Stimulated activated CD4-positive, alpha-beta T cell treated with anti-CD3 and anti-CD28 coated beads, Interleukin-2, amount 100 ng/mL, for 4 hours (primary cell): ENCODE measurements at places on chromosomes 3 and 15.

GRCh38 chr3:99483841-99484240, 154.6 kb upstream of the COL8A1 start:
- DNase-seq = no peak

DNA sequence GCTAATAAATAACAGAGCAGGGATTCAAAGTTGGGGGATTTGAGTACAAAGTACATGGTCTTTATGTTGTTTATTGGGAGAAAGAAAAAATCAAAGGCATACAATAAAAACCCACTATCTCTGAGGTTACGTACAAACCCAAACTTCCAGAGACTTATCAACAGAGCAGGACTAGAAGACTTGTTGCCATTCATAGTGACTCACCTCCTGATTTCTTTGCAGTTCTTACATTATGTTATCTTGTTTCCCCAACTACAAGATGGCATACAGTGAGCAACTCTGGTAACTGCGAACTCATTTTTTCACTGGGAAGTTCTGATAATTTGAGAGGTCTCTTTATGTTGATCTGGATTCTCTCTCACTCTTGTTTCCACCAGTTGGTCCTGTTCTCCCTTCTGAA, 80.6 kb upstream of the ETV5 start:
- DNase-seq = no peak

DNA sequence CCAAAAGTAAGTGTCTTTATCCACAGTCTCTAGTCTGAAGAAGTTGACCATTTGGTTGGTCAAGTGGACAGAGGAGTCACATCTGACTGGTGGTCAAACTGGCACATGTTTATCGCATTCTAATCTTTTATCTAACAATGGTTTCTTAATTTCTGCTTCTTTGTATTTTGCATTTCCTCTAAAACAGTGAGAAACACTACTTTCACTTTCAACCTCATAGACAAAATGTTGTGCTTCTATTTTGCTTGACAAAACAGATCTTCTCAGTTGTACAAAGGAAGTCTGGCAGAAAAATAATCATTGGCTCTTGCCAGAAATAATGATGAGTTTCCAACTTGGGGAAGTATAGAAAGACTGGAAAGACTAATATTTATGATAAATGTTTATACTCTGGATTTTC, 103.9 kb downstream of the MME start:
- no peak for DNase-seq

DNA sequence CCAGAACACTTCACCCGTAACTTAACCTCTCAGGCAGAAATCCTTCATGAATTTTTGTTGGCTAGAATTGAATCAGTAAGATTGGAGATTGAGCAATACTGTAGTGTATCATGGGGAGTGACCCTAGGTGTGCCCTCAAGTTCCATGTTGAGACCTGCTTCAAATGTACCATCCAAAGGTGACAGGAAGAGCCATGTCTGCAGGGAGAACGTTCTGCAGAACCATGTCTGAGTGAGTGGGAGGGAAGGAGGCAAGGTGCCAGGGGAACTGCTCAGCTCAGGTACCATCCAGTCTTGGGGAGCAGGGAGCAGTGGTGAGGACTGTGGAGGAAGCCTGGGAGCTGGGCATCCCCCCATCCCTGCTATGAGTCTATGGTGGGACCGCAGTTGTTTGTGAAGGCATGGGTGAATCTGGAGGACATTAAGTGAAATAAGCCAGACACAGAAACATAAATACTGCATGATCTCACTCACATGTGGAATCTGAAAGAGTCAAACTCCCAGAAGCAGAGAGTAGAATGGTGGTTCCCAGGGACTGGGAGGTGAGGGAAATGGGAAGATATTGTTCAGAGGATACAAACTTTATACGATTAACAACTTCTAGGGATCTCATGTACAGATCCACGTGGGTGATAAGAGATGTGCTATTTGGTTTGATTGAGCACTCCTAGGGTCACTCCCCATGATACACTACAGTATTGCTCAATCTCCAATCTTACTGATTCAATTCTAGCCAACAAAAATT, 23.3 kb downstream of the CFAP161 start:
- DNase-seq = no peak

- DNase-seq = no peak
These were observed 356.5 kb downstream of the ZIC4 start for GRCh38 chr3:147049821-147050220.

- no peak for DNase-seq
These were observed 393.7 kb upstream of the C2CD4B start for GRCh38 chr15:62558640-62559380.

DNA sequence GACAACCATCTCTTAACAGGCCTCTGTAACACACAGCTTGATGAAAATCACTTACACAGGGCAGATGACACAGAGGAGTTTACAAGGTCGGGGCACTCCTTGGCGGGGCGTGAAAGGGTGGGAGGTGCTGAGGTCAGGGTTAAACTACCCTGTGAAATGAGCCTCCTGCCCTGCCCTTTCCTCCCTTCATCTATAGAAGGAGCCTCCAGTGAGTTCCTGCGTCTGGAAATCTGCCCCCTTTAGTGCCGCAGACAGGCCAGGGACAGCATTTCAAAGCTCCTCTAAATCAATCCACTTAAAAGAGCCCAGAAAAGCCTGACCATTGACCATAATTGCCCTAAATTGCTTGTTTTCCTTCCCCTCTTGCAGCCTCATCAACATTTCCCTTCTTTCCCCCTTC, 1.9 kb downstream of the ROBO1 start:
- DNase-seq = no peak

DNA sequence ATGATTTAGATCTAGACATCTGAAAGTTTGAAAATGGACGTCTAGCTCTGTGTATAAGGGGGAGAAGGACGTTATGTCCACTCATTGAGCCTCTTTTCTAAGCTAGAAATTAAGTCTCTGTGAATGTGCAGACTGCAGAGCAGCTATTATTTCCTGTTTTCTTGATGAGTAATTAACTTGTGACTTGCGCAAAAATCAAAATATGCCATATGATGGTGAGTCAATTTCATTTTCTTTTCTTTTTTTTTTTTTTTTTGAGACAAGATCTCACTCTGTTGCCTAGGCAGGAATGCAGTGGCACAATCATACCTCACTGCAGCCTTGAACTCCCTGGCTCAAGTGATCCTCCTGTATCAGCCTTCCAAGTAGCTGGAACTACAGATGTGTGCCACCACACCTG, 14.1 kb downstream of the LACTB start:
- DNase-seq = no peak

DNA sequence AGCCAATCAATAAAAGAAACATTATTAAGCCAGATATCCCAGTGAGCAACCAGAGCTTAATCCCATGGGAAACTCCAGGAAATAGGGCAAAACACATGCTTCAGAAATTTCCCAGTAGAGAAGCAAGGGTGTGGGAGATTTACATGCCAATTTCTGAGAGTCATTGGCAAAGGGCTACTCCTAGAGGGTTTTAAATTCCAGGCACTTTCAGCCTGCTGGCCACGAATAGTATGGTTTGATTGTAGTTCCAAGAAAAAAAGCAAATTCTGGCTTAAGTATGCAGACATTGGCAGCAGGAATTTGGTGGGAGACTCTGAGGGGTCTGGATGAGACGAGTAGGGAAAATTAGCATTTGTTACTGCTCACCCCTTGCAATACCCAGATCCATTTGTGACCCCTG, 402.1 kb upstream of the SUCLG2 start:
- DNase-seq = no peak

GRCh38 chr15:86163816-86164215, 84.1 kb downstream of the AGBL1 start:
- DNase-seq = no peak

GRCh38 chr3:39096775-39097174, 10.7 kb downstream of the GORASP1 start:
- no peak for DNase-seq

GRCh38 chr3:108153451-108153981, 62.7 kb upstream of the CD47 start:
- peak; percentile 46 for DNase-seq

DNA sequence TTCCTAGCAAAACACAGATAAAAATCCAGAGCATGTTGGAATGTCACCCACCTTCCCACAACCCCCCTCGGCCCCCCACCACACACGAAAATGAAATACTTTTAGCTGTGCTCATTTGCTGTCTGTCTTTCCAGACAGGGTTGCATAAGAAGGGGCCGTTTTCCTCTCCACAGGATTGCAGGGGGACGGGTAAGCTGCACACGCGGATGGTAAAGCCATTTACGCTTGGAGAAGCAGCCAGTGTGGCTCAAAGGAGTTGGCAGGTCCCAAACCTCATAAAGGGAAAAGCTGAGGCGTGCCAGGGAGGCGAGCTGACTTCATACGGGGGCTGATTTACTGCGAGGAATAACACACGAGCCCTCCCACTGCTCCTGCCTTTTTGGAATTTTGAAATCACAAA, 47.4 kb upstream of the ITGA11 start:
- DNase-seq = no peak

GRCh38 chr15:85607842-85608241, 186.9 kb downstream of the KLHL25 start:
- DNase-seq = no peak

- no peak for DNase-seq
These were observed 90.3 kb downstream of the ITPR1 start for GRCh38 chr3:4583416-4583815.

GRCh38 chr15:66701422-66702034, 508 bp upstream of the SMAD6 start:
- DNase-seq = no peak

DNA sequence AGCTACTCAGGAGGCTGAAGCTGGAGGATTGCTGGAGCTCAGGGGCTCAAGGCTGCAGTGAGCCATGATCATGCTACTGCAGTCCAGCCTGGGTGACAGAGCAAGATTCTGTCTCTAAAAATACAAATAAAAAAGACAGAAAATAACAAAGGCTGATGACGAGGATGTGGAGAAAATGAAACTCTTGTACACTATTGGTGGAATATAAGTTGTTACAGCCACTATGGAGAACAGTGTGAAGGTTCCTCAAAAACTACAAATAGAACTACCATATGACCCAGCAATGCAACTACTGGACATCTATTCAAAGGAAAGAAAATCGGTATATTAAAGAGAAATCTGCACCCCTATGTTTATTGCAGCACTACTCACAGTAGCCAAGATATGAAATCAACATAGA, 526.7 kb upstream of the NAALADL2 start:
- no peak for DNase-seq

DNA sequence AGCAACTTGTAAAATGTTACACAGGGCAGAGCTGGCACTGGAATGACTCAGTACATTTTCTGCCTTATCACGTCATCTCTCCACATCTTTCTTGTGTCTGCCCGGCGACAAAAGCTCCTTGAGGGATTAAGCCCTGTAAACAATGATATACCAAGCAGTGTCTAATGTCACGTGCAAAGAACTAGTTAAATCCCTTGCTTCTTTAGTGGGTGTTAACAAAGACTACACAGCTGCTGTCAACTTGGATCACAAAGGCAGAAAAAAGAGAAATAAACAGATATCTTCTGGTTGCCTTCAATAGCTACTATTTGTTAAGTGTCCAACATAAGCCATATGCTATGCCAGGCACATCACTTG, 48.1 kb upstream of the FRMD4B start:
- DNase-seq = no peak

- no peak for DNase-seq
These were observed 44.8 kb downstream of the FOXL2 start for GRCh38 chr3:138902171-138902570.

- DNase-seq = no peak
These were observed 151.2 kb downstream of the EBLN2 start for GRCh38 chr3:73212683-73213082.

- DNase-seq = peak; percentile 52
These were observed 14.3 kb downstream of the TGFBR2 start for GRCh38 chr3:30620402-30621360.

- peak; percentile 57 for DNase-seq
These were observed 57.8 kb upstream of the RYK start for GRCh38 chr3:134308350-134308891.

DNA sequence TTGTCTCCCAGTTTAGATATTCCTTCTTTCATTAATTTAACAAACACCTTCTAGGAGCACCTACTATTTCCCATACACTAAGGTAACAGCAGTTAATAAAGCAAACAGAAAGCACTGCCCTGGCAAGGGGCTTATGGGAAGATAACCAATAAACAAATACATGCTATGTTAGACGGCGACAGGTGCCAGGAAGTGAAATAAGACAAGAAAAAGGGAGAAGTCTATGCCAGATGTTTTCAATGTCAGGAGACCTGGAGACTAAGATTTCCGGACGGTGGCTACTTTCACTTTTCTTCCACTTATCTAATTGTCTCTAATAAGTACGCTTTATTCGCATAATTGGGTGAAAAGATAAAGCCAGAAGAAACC, 32.5 kb upstream of the ZNF445 start:
- no peak for DNase-seq

DNA sequence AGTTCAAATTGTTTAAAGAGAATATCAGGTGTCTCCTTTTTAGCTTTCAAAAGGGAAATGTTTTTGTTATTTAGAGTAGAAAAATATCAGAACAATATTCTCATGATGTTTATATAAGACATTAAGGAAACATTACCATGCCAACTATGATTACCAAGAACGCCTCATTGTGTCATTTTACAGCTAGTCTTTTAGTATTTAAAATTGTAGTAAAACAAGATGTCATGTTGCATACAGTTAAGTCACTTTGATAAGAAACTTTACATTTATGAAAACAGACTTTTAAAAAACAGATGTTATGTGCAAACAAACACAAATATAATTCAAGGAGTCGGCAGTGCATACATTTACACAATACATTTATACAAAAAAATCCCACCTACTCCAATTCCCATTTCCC, 4.4 kb downstream of the PLSCR4 start:
- no peak for DNase-seq

DNA sequence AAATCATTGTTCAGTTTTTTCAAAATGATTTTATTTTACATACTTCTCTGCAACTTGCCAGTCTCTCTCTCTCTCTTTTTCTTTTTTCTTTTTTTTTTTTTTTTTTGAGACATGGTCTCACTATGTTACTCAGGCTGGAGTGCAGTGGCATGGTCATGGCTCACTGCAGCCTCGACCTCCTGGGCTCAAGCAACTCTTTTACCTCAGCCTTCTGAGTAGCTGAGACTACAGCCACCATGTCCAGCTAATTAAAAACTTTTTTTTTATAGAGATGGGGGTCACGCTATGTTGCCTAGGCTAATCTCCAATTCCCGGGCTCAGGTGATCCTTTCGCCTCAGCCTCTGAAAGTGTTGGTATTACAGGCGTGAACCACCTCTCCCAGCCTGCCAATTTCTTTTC, 12.1 kb upstream of the ARID3B start:
- DNase-seq = no peak

- DNase-seq = no peak
These were observed 17.0 kb downstream of the RGMA start for GRCh38 chr15:93072011-93072410.

- DNase-seq = no peak
These were observed 53.0 kb downstream of the C3orf80 start for GRCh38 chr3:160278210-160278609.

- no peak for DNase-seq
These were observed 119.1 kb upstream of the PLCL2 start for GRCh38 chr3:16765661-16766060.

- no peak for DNase-seq
These were observed 214.6 kb downstream of the SLCO3A1 start for GRCh38 chr15:92068121-92068520.
